Retina (tissue), 1 donor: ENCODE measurements at places on chromosomes 2 and 18.
A peak's percentile ranks its signal among the peaks of the same experiment; 100 is the strongest.

DNA sequence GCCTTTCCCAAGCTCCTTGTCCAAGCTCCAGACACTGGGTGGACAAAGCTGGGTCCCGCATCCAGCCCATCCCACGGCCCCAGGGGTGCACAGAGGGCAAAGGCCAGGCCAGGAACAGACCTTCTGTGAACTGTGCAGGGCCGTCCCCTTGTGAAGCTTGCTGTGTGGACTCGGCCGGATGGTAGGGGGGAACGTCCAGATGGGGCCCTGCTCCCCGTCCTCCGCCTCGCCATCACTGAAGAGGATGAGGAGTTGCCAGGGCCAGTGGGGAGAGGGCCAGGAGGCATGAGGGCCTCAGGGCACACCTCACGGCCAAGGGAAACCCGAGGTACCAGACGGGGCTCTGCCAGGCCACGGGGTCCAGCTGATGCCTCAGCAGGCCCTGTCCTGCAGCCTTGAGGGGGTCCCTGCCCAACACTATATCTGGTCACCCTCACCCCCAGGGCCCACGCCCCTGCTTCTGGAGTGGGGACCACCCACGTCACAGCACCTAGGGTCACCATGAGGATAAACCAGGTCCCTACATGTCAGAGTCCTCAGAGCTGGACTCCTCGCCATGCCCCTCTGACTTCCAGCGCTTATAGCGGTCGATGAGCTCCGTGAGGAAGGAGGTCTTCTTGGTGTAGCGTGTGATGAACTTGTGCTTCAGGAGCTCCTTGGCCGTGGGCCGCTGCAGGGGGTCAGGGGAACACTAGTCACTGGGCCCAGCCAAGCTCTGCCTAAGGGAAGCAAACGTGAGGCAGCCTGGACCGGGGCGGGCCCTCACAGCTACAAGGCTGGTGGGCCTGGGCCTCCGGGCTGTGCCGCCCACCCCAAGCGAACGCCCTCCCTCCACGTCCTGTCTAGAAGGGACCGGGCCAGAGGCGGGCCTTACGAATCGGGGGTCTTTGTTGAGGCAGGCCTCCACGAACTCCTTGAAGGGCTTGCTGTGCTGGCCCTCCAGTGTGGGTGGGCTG lies 10.0 kb downstream of the STK25 start:
- DNase-seq, result no peak

GRCh38 chr18:24011123-24011917 lies 3.2 kb upstream of the TTC39C start:
- no peak for DNase-seq

DNA sequence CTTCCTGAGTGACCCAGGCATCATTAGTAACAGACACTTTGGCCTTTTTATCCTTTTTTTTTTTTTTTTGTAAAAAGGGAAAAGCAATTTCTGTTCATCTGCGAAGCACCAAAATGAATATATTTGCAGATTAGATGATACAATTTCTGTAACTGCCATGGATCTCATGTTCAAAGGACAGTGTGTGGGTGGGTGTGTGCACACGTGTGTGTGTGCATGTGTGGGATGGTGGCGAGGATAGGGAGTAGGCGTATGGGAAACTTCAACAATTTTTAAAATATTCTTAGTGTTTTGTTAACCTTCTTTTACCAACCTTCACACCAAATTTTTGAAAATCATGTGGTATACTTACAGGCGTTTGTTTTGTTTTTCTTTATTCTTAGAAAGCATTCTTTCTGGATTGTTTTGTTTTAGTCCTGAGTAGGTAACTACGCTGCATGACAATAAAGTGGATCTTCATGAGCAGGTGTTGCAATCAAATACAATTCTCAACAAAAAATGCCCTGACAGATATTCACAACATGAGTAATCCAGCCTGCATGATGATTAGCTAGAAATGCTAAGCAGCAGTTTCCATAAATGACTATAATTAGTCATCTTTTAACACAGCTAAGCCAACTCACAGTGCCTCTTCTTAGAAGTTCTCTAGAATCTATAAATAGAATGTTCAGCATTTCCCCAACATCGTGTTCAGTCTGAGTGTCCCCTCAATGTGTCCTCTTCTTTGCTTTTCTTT lies 53.5 kb upstream of the RMDN2 start:
- DNase-seq, result no peak

GRCh38 chr2:233996000-233996399 lies 54.5 kb upstream of the SPP2 start:
- no peak for DNase-seq

DNA sequence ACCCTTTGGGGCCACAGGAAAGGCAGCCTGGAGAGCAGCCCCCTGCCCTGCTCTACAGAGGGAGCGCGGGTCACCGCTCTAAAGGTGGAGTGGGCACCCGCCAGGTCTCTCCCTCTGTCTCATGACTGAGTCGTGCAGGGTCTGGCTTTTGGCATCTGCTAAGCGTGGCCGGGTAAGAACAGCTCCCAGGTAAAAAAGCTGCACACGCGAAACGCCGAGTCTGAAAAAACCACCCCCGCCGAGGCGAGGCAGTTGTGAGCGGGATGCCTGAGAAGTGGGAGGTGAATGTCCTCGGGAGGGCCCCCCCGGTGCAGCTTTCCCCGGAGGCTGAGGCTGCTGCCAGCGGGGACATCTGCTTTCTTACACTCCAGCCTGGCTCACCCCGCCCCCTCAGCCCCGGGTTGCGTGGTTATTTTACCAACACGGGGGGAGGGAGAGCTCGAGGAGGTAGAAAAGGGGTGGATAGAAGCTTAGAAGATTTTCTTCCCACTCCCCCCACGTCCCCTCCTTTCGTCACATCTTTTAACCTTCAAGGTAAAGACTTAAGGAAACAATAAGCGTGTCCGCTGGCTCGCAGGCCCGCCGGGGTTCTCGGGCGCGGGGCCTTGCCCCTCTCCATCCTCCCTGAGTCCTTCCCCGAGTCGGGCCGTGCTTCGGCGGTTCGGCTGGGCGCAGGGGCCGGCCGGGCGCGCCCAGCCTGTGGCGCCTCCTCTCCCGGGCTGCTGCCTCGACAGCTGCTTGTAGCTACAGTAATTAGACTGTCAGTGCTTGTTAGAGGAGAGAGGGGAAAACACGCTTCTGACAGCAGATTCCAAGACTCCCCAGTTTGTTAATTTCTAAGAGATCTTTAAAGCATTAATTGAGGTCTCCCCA lies 70.6 kb upstream of the PSMD14 start:
- DNase-seq, result peak; percentile 94

DNA sequence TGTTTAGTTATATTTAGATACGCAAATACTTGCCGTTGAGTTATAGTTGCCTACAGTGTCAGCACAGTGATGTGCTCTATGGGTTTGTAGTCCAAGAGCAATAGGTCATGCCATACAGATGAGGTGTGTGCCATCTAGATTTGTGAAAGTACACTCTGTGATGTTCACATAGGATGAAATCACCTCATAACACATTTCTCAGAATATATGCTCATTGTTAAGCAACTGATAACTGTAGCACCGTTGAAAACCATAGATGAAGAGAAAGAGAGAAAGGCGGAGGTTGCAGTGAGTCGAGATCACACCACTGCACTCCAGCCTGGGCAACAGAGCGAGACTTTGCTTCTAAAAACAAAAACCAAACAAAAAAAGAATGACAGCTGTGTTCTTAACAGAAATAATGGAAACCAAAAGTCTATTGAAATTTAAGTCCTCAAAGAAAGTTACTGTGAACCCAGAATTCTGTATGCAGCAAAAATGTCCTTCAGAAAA lies 9.5 kb downstream of the DGKD start:
- DNase-seq, result no peak

DNA sequence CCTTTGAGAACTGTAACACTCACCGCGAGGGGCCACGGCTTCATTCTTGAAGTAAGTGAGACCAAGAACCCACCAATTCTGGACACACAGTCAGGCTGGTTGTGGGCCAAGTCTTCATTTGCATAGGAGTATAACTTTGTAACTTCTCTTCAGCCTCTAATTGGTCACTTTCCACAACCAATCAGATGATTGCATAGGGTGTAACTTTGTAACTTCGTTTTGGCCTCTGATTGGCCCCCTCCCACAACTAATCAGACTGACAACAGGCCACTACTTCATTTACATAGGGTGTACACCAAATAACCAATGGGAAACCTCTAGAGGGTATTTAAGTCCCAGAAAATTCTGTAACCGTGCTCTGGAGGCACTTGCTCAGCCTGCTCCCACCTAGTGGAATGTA lies 77.5 kb upstream of the TCF4 start:
- DNase-seq, result no peak

DNA sequence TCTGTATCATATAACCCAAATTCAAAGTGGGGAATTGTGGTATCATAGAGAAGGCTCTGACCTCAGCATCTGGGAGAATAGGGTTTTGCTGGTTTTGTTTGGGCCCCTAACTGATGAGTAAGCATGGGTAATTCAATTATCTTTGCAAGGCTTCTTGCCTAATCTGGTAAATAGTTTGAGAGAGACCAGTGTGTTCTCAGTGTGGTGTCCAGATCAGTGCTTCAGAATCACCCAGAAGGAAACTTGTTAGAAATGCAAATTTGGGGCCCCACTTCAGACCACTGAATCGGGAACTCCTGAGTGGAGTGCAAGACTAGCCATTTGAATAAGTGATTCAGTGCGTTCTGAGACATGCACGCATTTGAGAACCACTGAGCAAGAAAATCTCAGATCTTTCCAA lies 282.7 kb downstream of the EPHA4 start:
- DNase-seq, result no peak

GRCh38 chr18:13539050-13539449 lies 187.3 kb downstream of the FAM210A start:
- DNase-seq, result no peak

DNA sequence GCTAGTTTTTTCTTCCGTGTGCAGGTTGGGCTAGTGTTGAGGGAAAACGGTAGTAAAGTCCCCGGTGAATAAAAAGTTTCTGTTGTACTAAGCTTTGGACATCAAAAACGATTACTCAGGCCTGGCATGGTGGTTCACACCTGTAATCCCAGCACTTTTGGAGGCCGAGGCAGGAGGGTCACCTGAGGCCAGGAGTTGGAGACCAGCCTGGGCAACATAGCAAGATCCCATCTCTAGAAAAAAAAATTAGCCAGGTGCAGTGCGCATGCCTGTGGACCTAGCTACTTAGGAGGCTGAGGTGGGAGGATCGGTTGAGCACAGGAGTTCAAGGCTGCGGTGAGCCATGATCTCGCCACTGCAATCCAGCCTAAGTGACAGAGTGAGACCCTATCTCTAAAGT lies 98.1 kb downstream of the ALPK2 start:
- no peak for DNase-seq

DNA sequence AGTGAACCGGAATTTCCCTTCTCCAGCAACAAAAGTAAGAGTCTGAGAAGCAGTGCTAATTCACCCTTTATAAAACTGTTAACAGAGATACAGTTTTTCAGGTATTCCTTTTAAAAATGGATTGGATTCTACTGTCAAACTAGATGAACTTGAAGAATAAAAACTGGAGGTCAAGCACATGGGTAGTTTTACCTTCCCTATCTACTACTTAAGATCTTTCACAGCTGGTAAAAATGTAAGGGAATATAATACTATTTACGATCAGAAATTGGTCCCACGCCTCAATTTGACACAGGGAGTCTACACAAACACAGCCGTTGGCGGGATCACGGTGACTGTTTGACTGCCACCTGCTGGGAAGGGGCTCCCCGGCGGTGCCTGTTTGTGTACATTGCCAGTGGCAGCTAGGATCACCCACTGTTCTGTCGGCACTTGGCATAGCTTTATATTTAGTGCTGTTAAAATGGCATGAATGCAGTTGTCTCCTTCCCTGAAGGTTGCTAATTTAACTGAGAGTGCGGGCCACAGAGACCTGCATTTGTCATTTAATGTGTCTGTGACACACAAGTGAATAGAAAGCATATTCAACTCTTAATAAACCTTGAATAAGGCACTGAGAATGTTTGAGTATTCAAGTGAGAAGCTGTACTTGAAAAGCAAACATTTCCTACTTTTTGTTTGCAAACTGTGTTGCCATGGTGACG lies 59.5 kb downstream of the ABCG8 start:
- DNase-seq, result peak; percentile 47

DNA sequence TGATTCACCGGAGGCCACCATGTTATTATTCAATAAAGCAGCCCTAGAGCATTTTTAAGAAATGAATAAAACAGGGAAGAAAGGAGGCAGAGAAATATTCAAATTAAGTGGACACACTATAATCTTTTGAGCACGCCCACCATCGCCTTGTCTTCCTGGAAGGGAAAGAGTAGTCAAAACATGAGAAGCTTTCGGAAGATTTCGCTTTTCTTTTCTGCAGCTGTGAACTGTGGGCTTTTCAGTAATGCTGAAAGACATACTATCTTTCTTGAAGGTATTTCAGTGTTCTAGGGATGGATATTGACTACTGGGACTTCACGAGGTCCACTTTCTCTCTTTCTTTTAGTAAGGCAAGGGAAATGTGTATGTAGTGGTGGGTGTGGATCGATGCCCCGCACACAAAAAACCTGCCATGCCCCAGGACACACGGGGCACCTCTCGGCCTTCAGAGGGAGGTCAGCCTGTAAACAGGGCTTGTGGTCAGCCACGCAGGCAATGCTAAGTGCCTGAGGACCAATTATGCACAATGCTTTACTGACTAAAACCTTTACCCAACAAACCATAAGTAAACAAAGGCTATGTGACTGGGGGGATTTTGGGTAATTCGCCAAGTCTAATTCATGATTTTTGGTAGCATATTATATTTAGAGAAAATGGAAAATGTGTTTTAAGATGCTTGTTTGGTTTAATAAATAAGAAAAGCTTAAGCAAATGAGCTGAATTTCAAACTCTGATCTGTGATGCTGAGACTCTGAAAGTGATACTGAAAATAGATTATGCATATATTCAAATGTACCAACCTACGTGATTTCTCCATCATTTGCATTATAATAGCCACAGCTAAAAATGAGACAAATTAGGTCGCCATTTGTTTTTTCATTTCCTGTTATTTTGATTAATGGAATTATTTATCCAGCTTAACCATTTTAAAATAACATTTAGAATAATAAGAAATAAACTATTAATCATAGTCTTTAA lies 130.5 kb downstream of the ZNF516 start:
- no peak for DNase-seq

- peak; percentile 15 for DNase-seq
Observed at GRCh38 chr2:54122939-54123338, 7.5 kb downstream of the ACYP2 start.

DNA sequence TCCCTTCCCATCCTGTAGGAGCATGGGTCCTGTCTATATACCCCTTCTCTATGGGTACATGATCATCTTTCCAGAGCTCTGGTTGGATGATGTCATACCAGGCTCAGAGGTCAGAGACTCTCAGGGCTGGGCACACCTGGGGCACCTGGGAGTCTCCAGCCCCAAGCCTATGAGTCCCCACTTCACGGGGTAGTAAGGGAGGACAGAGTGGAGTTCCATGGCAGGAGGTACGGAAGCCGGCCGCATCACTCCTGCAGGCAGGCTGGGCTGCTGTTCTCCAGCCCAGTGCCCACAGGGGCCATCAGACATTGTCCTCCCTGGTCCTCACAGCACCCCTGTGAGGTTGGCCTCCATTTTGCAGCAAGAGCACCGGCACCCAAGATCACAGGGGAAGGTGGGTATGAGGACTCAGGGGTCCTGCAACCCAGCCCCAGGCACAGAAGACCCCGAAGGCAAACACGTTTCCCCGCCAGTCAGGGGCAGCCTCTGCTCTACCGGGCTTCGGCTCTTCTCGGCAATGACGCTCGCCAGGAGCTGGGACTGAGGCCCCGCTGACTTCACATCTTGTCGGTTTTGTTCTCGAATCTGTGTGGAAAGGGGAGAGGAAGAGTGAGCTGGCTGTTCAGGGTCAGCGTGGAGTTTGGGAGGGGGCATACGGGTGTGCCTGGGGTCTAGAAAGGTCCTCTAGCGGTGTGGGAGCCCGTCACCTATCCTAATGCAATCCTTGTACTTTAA lies 91.5 kb downstream of the ADD2 start:
- DNase-seq, result no peak
